ENCODE measurements at places on chromosomes 11 and 22. TPM values are rescaled to one million over a fixed set of nuclear protein-coding genes. Genes with fewer than 3 reads are reported as not detected.

BTG4 gene
- not detected for total RNA-seq

DNA sequence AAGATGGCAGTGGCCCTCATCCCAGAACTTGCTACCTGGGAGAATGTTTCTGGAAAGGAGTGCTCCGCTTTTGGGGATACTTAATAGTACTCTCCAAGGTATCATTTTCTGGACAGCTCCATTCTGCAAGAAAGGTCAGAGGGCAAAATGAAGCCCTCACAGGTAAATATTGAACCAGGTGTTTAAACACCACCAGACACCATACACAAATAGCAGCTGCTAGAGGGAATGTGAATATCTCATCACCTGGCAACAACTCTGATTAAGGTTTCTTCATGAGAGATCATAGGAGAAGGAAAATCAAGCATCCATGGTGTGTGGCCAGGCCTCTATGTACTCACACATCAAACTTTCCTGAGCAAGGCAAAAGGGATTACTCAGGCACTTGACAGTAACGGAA is 226.1 kb upstream of the FAT3 start:
- no peak for DNase-seq

GRCh38 chr11:72932132-72932570 is 117.9 kb downstream of the ATG16L2 start:
- DNase-seq, result no peak

GRCh38 chr22:21803811-21804249 is 63.6 kb downstream of the MAPK1 start:
- no peak for DNase-seq

DNA sequence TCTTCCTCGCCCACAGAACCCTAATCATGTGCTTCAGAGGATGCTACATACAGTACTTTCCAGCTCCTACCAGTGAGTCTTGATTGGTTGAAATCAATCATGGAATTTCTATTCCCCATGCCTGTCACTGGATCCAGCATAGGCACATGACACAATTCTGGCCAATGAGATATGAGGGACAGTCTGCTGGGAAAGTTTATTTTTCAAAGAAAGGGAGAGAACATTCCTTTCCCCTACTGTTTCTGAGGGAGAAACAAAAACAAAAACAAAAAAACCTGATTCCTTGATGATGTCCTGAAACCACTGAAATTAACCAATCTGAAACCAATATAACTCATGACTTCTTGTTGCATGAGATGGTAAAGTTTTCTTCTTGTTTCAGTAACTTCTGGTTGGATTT is 3.3 kb upstream of the RCN1 start:
- DNase-seq, result no peak

APBB1 gene
- 62.2 TPM for total RNA-seq

TRIM29 gene
- 3.6 TPM for total RNA-seq

VWA5A gene
- total RNA-seq, result 56.7 TPM

OR52B4 gene
- total RNA-seq, result not detected

GRCh38 chr11:114307524-114308203 is 11.5 kb downstream of the NNMT start:
- DNase-seq, result peak; percentile 87
